Type B pancreatic cell (in vitro differentiated cells): ENCODE measurements at places on chromosomes 3 and 15. TPM values are rescaled to one million over a fixed set of nuclear protein-coding genes. Genes with fewer than 3 reads are reported as not detected.

GRCh38 chr15:57213862-57214261, 162.4 kb upstream of the CGNL1 start:
- no peak for DNase-seq

The CA12 gene
- total RNA-seq, result 4.7 and 5.5 TPM in 2 replicates

- DNase-seq, result no peak
Observed at GRCh38 chr15:23606226-23606625, 40.8 kb downstream of the MKRN3 start.

The KCNH8 gene
- 1.2 and 3.4 TPM in 2 replicates for total RNA-seq

DNA sequence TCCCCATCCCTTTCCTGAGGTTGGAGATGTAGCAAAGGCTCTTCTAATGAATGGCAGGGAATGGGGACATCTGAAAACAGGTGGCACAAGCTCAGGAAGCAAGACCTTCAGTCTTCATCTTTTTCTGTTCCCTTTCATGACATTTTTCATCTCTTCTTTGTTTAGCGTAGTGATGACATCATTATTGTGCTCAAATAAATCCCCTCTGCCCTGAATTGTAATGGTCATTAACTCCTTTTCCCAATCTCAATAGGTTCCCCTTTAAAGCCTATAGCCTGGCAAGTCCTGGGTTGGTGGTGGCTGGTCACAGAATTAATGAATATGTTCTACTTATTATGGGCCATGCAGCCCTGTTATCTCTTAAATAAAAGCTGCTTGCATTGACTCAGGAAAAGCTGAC, 21.4 kb downstream of the TF start:
- no peak for DNase-seq

GRCh38 chr3:12372741-12373280, 83.9 kb downstream of the PPARG start:
- no peak for DNase-seq

The HTR3E gene
- not detected in 2 replicates for total RNA-seq

The CKMT1A gene
- total RNA-seq, result 37.3 and 79.5 TPM in 2 replicates

The THRB gene
- 15.6 and 27.3 TPM in 2 replicates for total RNA-seq

GRCh38 chr15:99117563-99118257, 12.8 kb downstream of the SYNM start:
- peak; percentile 53 for DNase-seq

DNA sequence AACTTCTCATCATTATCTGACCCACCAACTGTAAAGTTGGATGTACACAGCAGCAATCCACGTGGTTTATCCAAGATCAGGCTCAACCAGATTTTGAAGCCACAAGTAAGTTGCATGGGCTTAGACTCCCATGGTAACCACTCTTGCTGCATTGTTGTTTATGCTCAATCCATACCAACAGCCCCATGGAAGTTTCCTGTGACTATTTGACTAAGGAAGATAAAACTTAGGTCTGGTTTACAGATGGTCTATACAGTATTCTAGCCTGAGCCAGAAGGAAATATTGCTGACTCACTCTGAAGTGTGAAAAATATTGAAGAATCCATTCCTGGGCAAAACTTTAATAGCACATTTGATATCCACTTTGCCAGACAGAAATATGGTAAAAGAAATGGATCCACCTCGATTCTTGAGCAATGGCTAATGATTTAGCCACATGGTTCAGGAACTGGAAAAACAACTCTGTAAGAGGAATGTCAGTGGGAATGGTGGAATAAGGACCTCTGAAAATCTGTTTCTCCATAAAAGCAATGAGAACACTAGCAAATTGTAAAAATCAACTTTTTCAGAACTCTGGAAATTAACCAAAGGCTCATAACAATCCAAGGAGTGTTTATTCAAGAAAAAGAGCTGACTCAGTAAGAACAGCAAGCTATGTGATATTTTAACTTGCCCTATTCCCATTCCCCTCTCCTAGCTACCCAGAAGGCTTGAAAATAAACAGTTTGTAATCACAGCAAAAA, 162.9 kb upstream of the STT3B start:
- no peak for DNase-seq

DNA sequence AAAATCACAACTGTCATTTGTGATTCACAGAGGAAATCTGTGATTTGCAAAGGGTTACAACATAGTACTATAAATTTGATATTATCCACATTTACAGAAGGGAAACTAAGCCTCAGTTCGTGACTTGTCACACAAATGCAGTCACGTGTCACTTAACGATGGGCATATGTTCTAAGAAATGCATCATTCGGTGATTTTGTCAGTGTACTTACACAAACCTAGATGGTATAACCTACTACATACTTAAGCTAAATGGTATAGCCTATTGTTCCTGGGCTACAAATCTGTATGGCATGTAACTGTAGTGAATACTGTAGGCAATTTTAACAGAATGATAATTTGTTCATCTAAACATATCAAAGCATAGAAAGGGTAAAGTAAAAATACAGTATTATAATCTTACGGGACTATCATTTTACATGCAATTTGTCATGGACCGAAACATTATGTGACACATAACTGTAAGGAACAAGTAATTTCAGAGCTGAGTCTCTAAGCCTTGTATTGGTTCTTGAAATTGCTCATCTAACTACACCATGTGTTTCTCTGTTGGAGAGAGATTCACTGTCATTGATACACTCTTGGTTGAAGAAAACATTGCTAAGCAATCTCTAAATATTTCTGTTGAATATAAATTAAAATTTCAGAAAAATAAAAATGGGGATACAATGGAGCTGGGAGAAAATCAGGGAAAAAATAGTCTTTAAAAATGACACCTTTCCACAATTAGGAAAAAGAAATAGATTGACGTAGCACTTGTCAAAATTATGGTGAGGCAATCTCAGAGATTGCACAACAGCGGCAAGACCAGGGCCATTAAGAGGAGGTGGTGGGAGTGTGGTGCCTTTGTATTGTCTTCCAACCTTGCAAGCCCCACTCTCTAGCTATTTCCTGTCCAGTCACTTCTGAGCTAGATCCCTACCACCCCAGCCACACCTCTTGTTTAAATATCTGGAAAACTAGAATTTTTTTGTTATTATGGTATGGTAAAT, 645.8 kb upstream of the TBL1XR1 start:
- DNase-seq, result no peak

The ANKRD63 gene
- 0.98 and 1.5 TPM in 2 replicates for total RNA-seq

GRCh38 chr3:187841560-187841959, 96.3 kb upstream of the BCL6 start:
- no peak for DNase-seq

GRCh38 chr3:13277860-13278531, 142.1 kb downstream of the NUP210 start:
- no peak for DNase-seq

DNA sequence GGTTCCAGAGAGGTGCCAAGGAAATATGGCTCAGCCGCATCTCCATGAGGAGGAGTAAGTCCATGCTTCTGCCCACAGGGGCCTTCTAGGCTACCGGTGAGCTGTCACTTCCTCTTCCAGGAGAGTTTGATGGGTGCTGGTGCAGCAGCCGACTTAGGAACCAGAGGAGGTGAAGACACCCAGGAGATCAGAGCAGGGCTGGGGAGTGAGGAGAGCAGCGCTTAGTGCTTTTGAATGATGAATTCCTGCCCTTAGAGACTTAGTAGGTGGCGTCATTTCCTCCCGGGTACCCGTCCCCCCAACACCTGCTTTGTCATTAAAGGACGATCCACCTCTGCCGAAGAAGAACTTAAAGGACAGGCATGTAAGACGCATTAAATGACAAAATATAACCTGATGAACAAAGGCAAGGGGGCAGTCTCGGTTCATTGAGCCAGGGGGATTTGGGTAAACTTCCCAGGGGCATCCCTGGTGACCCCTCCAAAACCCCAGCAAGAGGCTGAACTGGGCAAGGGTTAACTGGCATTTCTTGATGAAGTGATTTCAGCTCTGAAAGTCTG, 67.6 kb downstream of the HES1 start:
- DNase-seq, result no peak

- DNase-seq, result no peak
Observed at GRCh38 chr3:57856675-57857074, 100.6 kb downstream of the SLMAP start.

GRCh38 chr3:44232407-44232806, 9.3 kb upstream of the TOPAZ1 start:
- no peak for DNase-seq

The GJD2 gene
- 0.50 and 0.89 TPM in 2 replicates for total RNA-seq

- DNase-seq, result no peak
Observed at GRCh38 chr3:55906896-55907295, 419.8 kb upstream of the WNT5A start.

DNA sequence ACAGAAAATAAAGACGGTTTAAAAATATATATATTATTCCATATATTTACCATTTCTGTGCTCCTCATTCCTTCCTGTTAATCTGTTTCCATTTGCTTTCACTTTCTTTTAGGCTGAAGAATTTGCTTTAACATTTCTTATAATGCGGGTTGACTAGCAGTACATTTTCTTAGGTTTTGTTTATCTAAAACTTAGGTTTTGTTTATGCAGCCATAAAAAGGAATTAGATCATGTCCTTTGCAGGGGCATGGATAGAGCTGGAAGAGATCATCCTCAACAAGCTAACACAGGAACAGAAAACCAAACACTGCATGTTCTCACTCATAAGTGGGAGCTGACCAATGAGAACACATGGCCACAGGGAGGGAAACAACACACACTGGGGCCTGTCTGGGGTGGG, 578.1 kb downstream of the FHIT start:
- no peak for DNase-seq

GRCh38 chr15:71691458-71692417, 118.6 kb upstream of the NR2E3 start:
- DNase-seq, result no peak

DNA sequence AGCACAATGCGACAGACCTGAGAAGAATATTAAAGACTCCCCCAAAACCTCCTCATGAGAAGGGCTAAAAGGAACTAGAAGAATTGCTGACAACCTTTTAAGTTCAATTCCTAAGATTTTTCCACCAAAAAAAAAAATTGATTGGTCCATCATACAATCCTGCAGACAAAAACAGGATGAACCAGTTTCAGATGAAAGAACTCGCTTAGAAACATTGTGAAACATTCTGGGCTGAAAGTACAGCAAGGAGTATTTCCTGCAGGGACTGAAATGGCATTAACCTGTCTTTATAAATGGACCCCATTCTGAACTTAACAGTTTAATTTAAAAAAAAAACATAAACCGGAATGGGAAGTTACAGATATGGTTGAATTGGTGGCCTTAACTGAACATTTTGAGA, 96.0 kb upstream of the FAM174B start:
- no peak for DNase-seq

GRCh38 chr3:50525987-50526386, 22.6 kb upstream of the CACNA2D2 start:
- no peak for DNase-seq

DNA sequence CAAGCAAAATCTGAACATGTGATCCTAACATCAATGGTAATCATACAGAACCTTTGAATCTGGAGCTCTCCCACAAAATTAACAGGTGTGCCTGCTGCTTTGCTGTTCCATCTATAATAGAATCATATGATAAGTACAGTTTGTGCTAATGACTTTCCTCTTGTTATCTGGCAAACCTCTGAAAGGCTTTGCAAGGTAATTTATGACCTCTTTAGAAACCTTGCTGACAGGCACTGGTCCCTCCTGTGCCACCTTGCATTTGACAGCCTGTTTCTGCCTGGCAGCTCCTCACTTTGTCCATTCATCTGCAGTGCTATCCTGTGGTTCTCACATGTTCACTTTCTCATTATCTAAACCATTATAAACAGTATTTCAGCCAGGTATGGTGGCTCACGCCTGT, 10.2 kb upstream of the HTR3C start:
- no peak for DNase-seq

- DNase-seq, result no peak
Observed at GRCh38 chr3:138944654-138944928, 2.3 kb downstream of the FOXL2 start.

- no peak for DNase-seq
Observed at GRCh38 chr3:182490596-182491491, 302.5 kb upstream of the ATP11B start.

DNA sequence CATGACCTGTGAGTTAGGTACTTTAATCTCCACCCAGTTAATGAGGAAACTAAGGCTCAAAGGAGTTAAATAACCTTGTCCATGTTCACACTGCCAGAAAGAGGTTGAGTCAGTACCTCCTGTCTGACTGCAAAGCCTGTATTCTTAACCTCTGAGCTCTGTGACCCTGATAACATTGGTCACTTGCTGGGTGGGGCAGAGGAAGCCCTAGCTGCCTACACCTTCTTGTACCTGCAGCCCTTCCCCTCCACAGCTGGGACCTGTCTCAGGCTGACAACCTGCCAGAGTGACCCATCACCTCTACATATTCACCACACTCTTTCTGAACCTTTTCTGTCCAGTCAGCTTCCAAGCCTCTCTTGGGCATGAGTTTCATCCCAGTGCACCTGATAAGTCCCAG, 106.1 kb upstream of the HES1 start:
- DNase-seq, result no peak

DNA sequence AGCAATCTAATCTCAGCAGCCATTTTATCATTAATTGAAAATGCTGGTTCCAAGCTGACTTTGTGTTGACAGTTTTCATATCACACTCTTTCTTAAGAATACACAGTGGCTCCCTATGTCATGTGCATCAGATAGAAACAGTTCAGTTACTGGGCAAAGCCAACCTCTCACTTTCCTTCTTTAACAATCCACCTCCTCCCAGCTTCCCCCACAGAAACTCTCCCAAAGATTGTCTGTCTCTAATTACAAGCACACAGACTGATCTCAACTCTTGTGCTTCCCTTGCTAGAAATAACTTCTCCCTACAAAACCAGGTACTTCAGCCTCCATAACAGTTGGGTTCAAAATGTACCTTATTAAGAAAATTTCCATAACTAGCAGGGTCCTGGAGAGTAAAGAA, 228.9 kb upstream of the WNT5A start:
- DNase-seq, result no peak

DNA sequence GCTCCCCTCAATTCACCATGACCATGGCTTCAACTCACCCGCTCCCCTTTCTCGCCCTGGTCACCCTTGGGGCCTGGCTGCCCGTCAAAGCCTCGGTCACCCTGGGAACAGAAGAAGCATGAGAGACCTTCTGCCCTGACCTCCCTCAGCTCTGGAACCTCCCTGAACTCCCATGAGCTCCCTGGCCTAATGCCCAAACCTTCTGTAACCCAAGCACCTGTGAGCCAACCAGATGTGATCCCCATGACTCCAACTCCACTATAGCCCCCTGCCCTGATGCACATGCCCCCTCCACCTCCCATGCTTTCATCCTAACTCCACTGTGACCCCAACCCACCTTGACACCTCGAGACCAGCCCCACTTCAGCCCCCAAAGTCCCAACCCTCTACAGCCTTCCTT, 3.5 kb upstream of the UCN2 start:
- no peak for DNase-seq

DNA sequence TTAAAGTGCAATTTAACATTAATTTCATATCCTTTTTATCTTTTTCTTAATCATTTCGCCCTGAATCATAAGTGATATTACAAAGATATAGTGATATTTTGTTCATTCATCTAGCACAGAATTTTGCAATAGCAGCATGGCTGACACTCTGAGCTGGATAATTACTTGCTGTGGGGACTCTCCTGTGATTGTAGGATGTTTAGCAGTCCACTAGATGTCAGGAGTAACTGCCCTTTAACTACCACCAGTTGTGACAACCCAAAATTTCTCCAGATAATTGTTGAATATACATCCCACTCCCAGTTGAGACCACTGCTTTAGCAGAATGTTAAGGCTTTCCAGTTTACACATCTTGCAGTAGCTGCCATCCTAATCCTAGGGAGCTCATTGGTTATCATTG, 196.8 kb upstream of the MBNL1 start:
- no peak for DNase-seq

GRCh38 chr3:71011565-71012287, 571.8 kb downstream of the FOXP1 start:
- no peak for DNase-seq

- no peak for DNase-seq
Observed at GRCh38 chr15:100528833-100529428, at the start of gene CERS3. Gene CERS3, minus strand, starts transcription at chr15:100528950. Its CDS starts 27,101 bp downstream, at chr15:100501849.
